ENCODE measurements at places on chromosomes 7 and 10. TPM values are rescaled to one million over a fixed set of nuclear protein-coding genes. Genes with fewer than 3 reads are reported as not detected.

MINDY4 gene
- polyA plus RNA-seq: 1.9 TPM

NKX2-3 gene
- polyA plus RNA-seq: not detected

SSC4D gene
- 0.92 TPM for polyA plus RNA-seq

CALHM3 gene
- polyA plus RNA-seq: 0.09 TPM

HOGA1 gene
- 0.17 TPM for polyA plus RNA-seq

OR2A1 gene
- polyA plus RNA-seq: not detected

- peak; percentile 71 for DNase-seq
These were observed 79.9 kb upstream of the RHEB start for GRCh38 chr7:151599401-151600227.

- DNase-seq: no peak
These were observed 28.4 kb downstream of the RBM20 start for GRCh38 chr10:110672580-110672919.

DNA sequence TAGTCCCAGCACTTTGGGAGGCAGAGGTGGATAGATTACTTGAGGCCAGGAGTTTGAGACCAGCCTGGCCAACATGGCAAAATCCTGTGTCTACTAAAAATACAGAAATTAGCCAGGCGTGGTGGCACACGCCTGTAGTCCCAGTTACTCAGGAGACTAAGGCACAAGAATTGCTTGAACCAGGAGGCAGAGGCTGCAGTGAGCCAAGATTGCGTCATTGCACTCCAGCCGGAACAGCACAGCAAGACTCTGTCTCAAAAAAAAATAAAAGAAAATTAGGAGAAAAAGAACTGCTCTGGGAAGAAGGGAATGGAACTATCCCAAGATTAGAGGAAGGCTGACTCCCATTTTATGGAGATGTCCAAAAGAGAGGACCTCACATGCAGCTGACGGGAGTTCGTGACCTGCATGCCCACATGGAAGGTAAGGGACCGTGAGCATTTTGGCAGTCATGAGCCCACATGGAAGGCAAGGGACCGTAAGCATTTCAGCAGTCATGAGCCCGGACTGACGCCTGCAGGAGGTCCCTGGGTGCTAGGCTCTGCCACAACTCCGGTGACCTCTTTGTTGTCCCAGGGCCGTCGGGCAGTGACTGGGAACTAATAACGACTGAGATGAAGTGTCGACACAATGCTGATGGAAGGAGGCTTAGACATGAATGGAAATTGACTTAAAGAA, 18.6 kb upstream of the GTPBP4 start:
- DNase-seq: no peak

GRCh38 chr7:31811650-31812461, 124.8 kb downstream of the PPP1R17 start:
- peak; percentile 66 for DNase-seq

DNA sequence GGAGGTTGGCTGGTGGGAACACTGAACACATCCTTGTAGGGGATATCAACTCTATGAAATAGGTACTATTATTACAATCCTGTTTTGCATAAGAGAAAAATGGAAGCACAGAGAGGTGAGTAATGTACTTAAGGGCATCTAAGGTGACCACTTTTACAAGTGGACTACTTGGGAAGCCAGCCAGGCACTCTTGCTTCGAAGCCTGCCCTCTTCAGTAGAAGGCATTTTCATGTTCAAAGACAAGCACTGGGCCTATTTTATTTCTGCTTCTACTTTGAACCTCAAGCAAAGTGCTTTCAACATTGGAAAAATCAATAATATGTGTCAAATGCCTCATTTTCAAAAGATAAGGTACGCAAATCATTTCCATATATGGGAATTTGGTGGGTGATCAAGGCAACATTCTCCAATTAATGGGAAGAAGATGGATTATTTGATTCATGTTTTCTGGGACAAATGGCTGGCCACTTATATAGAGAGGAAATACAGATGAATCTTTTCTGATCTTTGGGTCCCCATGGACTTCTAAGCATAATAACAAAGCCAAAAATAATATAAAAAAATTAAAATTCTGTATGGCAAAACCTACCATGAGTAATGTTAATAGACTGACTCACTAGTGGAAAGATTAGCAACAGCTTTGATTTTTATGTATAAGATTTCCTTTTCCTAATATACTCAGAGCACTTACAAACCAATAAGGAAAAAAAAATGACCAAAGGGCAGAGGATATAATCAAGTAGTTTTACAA, 270.2 kb downstream of the FRMD4A start:
- no peak for DNase-seq

GRCh38 chr7:29350351-29350750, 155.8 kb downstream of the CHN2 start:
- DNase-seq: no peak

DNA sequence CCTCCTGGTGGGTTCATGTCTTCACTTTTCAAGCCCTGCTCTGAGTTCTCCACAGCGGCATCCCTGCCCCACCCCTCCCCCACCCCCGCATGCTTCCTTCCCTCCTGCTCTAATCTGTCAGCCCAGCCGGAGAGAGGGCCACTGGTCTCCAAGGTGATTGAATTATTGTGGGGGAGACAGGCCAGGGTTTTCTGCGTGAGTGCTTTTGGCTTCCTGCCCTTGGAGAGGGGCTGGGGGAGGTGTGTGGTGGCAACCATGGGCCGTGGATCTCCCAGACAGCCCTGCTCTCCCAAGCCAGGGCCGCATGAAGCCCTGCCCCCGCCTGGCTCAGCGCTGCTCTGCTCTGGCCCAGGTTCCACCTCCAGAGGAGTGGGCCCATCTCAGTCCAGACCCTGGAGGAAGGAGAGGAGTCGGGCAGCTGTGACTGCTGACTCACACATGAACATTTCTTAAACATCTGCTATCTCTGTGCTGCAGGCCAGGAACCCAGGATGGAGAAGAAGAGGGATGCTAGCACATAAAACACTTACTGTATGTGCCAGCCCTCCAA, 109.9 kb downstream of the ZMIZ1 start:
- DNase-seq: no peak

DNA sequence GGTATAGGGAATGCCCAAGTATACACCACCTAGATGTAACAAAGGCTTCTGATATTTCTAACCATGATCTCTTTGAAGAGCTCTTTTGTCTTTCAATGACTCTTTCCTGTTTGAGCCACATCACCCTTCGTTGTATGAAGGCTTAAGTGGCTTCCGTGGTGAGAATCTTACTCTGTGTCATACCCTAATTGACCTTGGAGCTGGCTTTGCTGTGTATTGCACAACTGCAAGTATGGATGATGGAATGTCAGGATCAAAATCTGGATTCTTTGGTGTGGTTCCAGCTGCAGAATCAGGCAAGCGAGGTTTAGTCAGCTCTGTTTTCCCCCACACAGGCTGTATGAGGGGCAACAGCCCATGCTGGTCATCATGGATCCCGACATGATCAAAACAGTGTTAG, 16.0 kb downstream of the CYP3A43 start:
- DNase-seq: no peak

DNA sequence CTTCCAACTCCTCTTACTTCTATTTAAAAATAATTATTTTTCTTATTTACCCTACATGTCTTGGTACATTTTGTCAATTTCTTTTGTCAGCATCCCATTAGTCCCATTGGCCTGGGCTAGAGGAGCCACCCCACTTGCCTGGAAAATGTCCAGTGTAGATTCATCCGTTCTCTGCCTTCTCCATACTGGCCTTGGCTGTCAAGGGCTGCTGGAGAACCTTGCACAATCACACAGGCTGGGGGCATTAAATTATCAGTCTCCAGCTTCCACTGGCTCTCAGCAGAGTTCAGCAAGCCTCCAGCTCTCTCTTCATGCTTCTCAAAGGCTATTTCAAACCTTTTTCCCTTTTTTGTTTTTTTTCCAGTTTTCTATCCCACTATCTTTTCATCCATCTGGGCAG, 13.8 kb upstream of the ZCCHC24 start:
- no peak for DNase-seq

DNA sequence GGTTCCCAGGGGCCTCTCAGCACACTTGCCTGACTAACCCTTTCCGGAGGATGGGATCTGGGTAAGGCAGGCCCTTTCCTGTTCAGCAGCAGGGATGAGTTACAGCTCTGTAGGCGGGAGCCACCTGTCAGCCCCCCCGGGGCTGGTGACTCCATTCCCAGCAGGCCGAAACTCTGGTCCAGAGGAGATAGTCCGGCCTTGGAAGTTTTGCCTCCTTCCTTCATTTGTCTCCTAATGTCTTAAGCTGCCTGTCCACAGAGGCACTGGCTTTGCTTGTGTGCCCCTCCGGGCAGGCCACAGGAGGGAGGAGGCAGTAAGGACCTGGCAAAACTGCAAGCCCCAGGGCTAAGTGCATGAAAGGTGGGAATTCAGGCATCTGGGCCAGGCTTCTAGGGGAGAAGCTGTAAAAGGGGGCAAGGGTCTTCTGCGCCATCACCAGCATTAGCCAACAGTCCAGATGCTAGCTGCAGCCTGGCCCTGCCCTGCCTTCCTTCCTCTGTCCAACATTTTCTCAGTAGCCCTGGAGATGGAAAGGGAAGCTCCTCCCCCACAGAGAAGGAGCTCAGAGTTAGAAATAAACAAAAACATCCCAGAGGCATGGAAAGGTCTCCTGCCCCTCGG, 1.2 kb downstream of the ADIRF start:
- DNase-seq: no peak

DNA sequence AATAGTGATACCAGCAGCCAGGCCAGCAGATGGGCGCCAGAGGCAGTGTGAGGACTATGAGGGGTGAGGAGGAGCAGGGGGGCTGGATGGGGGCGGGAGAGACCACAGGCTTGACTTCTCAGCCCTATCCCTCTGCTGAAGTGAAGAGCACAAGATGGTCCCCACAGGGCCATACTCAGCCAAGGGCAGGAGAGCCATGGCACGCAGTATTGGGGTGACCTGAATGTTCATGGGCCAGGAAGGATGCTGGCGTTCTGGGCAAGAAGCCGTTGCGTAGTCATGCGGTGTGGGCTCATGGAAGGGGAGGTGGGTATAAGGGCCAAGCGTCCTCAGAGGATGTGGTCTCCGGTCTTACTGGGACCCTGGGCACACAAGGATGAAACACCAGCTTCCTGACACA, 146.3 kb downstream of the PRKAG2 start:
- no peak for DNase-seq

DNA sequence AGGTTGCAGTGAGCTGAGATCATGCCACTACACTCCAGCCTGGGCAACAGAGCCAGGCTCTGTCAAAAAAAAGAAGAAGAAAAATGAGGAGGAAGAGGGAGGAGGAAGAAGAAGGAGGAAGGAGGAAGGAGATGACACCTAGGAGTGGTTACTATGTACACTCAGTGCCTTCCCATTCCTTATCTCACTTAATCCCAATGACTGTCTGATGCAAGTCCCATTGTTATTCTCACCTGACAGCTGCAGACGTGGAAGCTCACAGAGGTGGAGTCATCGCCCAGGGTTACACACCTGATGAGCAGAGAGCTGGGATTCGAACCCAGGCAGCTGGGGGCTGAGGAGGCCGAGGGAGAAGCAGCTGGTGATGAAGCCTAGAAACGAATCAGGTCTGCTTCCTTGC, 258.8 kb downstream of the SNX10 start:
- DNase-seq: no peak
